ENCODE measurements at places on chromosomes 4 and X. TPM values are rescaled to one million over a fixed set of nuclear protein-coding genes. Genes with fewer than 3 reads are reported as not detected.

IRAK1 gene
- total RNA-seq: 198 TPM

PAGE1 gene
- total RNA-seq: not detected

COL25A1 gene
- not detected for total RNA-seq

NHSL2 gene
- 0.41 TPM for total RNA-seq

PABPC1L2A gene
- total RNA-seq: not detected
